ENCODE measurements at places on chromosomes 2 and 18. TPM values are rescaled to one million over a fixed set of nuclear protein-coding genes. Genes with fewer than 3 reads are reported as not detected.

The MBP gene
- 54.3 TPM for total RNA-seq

The MERTK gene
- total RNA-seq = 1.0 TPM

The CHRNG gene
- total RNA-seq = not detected

The GPC1 gene
- total RNA-seq = 21.9 TPM

The ZSWIM2 gene
- not detected for total RNA-seq

The PXDN gene
- total RNA-seq = 2.0 TPM

The RFX8 gene
- 1.6 TPM for total RNA-seq

The WDR54 gene
- total RNA-seq = 76.7 TPM

The GRHL1 gene
- 1.4 TPM for total RNA-seq

The KCNK3 gene
- not detected for total RNA-seq

The COLEC12 gene
- total RNA-seq = not detected

The SCYGR4 gene
- total RNA-seq = not detected

The IL1A gene
- total RNA-seq = 6.8 TPM

All from activated T-helper 2 cell treated with anti-CD3 and anti-CD28 coated beads, Interferon-gamma antibody, Interleukin-2, Interleukin-4, amounts not matched to agents 10 μg/mL and 5 μg/mL and 100 μg/mL, durations not matched to agents 14 hours and 24 hours and 36 hours (primary cell).